ENCODE measurements at places on chromosomes 3 and 15.
A peak's percentile ranks its signal among the peaks of the same experiment; 100 is the strongest.

- no peak for DNase-seq
Measured at GRCh38 chr3:53168175-53168923, 7.3 kb downstream of the PRKCD start.

GRCh38 chr3:115072265-115073021 is 74.6 kb downstream of the ZBTB20 start:
- peak; percentile 44 for DNase-seq

- no peak for DNase-seq
Measured at GRCh38 chr15:72176743-72177142, 20.8 kb downstream of the GRAMD2A start.

- no peak for DNase-seq
Measured at GRCh38 chr3:38022301-38022700, 7.1 kb downstream of the PLCD1 start.

- peak; percentile 38 for DNase-seq
Measured at GRCh38 chr15:91049378-91050127, 27.2 kb upstream of the VPS33B start.

DNA sequence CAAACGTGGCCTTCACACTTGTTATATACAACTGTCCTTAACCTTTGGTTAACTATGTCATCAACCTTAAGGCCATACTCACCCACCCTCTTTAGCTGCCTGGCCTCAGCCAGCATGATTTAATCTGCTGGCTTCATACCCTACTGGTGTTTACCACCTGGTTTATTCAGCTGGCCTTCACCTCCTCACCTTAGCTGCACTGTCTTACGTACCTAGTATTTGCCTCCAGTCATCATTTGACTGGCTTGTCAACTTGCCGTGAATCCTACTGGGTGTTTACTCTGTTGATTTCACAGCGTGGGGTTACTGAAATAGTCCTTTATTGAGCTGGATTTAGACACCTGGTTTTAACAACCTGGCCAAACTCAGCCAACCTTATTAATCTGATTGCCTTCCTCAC is 102.8 kb downstream of the IL12A start:
- DNase-seq = no peak

DNA sequence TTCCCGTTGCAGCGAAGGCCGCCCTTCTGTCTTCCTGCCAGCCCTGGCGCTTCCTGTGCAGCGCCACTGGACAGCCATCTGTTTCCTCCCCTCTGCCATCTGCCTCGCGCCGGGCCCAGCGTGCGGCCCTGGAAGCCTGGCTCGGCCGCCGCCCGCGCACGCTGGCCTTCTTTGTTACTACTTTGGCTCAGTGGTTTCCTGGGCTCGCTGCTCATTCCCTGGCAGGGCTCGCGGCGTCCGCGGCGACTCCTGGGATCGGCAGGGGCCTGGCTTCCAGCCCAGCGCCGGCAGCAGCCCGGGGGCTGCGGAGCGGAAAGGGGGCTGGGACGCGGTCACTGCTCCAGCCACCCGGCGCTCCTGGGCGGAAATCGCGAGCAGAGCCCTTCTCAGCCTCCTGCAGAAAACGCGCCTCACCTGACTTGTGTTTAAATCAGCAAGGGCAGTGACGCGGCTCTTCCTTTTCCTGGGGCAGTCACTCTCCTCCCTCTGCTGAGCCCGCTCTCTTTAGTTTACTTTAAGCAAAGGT is 10.0 kb downstream of the CMTM7 start:
- no peak for DNase-seq

- no peak for DNase-seq
Measured at GRCh38 chr3:126355251-126355650, 2.0 kb downstream of the KLF15 start.

- peak; percentile 20 for DNase-seq
Measured at GRCh38 chr15:44009038-44009437, 182.2 kb downstream of the WDR76 start.

GRCh38 chr3:185880600-185880999 is 55.8 kb upstream of the IGF2BP2 start:
- no peak for DNase-seq

DNA sequence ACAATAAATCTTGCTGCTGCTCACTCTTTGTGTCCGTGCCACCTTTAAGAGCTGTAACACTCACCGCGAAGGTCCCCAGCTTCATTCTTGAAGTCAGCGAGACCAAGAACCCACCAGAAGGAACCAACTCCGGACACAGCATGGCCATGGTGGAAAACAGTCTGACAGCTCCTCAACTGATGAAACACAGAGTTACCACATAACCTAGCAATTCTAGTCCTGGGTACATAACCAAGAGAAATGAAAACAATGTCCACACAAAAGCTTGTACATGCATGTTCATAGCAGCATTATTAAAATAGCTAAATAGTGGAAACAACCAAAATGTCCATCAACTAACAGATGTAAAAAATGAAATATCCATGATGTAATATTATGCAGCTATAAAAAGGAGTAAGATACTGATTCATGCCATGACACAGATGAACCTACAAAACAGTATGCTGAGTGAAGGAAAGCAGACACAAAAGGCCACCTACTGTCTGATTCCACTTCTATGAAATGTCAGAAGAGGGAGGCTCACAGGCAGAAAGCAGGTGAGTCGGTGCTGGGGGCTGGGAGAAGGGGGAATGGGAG is 36.8 kb downstream of the VGLL4 start:
- DNase-seq = no peak

DNA sequence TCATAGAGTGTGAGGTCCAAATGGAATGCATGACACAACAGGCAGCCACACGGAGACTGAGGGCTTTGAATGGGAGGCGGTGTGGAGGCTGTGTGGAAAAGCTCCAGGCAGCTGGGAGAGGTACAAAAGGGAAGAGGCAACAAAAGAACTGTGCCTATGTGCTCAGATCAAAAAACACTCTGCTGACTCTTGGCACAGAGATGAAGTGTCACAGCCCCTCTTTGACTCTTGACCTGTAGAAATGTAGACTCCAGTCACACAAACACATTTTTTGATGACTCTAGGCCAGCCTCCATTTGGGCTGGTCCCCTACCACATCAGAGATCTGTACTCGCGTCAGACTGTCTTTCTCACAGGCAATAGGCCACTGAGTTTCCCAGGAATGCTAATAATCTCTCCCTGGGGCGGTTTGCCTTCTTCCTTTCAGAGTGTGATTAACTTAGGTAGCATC is 456.0 kb downstream of the TUSC7 start:
- DNase-seq = no peak

- no peak for DNase-seq
Measured at GRCh38 chr15:50390554-50391264, 33.5 kb upstream of the USP8 start.

- no peak for DNase-seq
Measured at GRCh38 chr3:131082871-131083863, 56.5 kb downstream of the NEK11 start.

GRCh38 chr3:80263260-80263659 is 495.5 kb upstream of the ROBO1 start:
- DNase-seq = no peak
